Activated effector memory CD4-positive, alpha-beta T cell treated with Interleukin-2 at 50 U/mL for 16 hours (primary cell): ENCODE measurements at places on chromosomes 12 and 14.
A peak's percentile ranks its signal among the peaks of the same experiment; 100 is the strongest.

DNA sequence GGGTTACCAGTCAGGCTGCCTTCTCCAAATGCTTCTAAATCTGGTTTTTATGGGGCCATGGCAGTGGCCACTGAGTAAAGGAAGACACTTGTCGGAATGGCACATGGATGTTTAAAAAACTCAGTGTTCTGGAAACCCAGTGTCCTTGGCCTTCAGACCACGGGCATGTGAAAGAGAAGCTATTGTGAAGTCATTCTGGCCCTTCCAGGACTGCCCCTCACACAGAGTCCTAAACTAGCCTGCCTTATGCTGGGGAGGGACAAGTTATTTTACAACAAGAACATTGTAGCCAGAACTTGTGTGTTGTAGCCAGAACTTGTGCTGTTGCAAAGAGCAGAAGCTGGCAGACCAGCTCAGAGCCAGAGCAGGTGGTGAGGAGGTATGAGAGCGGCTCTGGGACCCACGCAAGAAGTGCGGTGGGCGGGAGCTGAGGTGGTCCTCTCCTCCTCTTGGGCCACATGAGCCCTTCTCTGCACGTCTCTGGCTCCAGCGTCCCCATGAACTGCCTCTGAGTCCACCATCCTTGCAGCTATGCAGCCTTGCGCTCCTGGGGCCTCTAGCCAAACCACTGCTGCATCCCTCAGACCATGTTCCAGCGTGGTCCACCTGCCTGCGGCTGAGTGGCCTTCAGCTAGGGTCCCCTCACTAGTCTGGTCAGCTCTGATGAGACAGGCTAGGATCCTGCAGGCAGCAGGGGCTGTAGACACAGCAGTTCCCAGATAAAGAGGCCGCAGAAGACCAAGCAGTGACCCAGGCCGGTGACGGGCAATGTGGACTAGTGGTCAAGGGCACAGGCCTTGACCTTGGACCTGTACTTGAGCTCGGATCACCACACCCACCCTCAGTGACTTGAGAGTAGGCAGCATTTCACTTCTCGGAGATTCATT, 32.5 kb downstream of the MMAB start:
- DNase-seq = no peak

GRCh38 chr12:6341417-6342139, at the start of gene TNFRSF1A:
TNFRSF1A (minus strand) TSS chr12:6342076; CDS start chr12:6341814, 262 bp downstream.
- DNase-seq = peak; percentile 22

GRCh38 chr14:59310633-59311032, 122.2 kb downstream of the DAAM1 start:
- DNase-seq = no peak

GRCh38 chr12:19035536-19035935, 94.0 kb upstream of the PLEKHA5 start:
- no peak for DNase-seq

DNA sequence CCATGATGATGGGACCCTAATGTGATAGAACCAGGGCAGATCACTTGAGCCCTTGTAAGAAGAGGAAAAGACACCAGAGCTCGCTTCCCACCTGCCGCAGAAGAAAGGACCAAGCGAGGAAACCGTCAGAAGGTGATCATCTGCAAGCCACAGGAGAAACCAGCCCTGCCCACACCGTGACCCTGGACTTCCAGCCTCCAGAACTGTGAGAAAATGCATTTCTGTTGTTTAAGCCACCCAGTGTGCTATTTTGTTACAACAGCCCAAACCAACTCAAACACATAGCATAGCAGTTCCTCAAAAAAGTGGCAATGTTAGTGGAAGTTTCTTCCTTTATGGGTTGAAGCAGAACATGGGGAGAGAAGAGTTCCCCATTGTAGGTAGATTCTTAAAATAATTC, 107.9 kb upstream of the BCL2L14 start:
- no peak for DNase-seq

- no peak for DNase-seq
These were observed 10.5 kb downstream of the TM7SF3 start for GRCh38 chr12:27003421-27004381.

DNA sequence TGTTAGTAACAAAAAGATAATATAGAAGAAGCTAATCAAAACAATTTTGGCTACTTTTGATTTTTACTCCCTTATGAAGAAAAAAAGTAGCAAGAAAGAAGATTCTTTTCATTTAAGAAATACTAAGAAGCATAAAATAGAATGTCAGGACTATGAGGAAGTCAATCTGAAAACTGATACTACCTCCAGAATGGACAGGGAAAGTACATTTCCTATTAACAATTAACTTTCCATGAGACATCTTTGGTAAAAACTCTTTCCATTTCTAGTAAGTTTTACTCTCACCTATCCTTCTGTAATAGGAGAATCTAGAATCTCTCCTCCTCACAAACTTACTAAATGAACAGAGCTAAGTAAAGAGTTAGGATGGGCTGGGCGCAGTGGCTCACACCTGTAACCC, 51.3 kb upstream of the NPFF start:
- DNase-seq = no peak

DNA sequence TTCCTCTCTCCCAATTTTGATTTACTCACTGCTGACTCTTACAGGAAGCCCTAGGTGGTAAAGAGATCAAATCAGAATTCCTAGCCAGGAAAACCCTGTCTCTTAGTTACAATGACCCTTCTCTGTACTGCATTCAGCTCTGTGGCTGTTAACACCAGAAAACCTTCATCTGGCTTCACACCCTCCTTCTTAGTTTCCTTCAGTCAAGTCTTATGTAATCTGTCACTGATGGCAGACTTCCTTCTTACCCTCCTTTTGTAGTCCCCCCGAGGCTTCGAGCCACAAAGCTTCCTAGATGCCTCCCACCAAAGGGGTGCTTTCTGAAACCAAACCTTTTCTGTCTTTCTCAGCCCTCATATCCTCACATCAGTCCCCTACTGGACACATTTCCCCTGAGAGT, 16.5 kb downstream of the NGDN start:
- no peak for DNase-seq

DNA sequence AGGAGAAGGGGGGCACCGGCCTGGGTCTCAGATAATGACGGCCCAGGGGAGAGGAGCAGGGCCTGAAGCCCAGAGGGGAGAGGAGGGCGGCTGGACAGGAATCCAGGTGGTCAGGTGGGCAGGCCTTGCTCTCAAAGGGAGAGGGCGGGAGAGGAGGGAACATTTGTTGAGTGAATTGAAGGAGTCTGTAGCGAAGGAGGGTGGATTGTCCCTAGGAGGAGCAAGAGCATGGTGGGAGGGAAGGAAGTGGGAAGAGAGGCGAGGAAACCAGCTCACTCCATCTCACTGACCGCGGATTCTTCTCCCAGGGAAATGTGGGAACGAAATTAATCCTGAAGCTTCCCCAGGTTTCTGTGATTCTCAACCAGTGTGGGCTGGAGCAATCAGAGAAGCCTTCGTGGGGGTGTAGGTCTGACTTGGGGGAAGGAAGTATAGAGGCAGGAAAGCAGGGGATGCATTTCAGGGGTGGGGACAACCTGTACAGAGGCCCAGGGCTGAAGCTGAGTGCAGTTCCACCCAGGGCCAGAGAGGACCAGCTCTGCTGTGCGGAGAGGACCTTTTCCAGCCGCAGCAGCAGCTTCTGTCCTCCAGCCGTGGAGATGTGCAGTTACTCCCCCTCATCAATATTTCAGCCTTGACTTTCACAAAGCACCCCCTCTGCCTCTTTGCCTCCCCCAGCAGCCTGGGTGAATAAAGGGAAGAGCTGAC, 100.9 kb downstream of the CHST11 start:
- no peak for DNase-seq

DNA sequence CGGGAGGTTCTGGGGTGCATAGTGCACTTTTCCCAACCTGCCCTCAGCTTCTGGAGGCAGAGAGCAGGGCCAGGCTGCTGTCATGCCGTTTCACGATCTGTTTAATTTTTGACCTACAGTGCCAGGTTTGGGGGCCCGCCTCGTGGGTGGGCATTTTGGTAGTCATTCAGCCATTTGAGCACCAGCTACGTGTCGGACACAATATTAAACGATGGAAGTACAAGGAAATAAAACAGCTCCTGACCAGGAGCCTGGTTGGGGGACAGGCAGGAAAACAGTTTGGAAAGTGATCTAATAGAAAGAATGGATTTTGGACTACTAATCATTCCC, 708 bp downstream of the FNTB start:
- DNase-seq = no peak

- no peak for DNase-seq
These were observed 53.3 kb downstream of the TMX1 start for GRCh38 chr14:51293149-51293911.

DNA sequence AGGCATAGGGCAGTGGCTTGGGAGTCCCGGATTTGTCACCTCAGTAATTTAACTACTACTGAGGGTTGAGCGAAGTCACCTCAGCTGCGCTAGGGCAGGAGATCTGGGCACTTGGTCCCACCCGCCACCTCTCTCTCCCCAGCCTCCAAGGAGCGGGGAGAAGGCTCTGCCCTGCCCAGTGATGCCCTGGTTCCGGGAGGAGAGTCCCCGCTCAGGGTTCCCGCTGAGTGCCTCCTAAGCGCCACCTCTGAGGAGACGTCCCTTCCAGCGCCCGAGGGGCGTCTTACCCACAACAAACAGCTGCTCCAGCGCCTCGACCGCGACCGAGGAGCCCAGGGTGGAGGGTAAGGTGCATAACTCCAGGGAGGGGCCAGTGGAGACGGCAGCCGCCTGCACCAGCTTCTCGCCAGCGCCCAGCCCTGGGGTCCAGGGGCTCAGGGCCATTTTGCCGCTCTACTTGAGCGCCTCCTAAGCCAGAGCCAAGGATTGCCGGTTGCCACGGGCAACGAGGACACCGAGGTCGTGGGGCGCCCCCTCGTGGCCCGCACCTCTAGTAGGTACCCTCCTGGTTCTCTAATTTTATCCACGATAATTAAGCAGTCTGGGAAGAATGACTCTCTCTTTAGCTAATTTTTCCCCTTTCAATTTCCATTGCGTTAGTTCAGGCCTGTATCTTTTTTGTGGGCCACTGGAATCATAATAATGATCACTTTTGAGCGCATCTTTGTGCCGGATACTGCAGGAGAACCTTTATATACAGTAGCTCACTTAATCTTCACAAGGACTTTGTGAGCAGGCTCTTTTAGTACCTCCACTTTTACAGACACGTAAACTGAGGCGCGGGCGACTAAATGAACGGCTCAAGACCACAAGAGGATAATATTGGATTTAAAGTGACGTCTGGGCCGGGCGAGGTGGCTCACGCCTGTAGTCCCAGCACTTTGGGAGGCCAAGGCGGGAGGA, at the start of gene CCDC175:
Gene CCDC175, minus strand, starts transcription at position 481 of the 963 bp plus-strand sequence. Its CDS starts 37 bp downstream, at position 444.
- peak; percentile 58 for DNase-seq

- no peak for DNase-seq
These were observed 1.8 kb upstream of the ZBTB39 start for GRCh38 chr12:57008178-57008577.

DNA sequence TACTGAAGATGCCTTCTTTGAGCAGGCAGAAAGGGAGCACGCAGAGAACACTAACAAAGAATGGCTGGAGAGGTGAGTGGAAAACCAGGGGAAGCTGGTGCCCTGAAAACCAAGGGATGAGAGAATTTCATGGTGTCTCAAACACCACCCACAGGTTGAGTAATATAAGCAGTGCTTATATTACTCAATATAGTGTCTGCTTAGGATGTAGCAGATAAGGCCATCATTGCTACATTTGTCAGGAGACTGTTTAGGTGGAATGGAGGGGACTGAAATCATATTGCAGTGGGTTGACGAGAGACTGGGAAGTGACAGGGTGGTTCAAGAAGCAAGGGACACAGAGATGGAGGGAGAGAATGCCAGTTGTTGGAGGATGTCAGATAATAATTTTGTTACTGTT, 20.6 kb downstream of the PKP2 start:
- DNase-seq = no peak

DNA sequence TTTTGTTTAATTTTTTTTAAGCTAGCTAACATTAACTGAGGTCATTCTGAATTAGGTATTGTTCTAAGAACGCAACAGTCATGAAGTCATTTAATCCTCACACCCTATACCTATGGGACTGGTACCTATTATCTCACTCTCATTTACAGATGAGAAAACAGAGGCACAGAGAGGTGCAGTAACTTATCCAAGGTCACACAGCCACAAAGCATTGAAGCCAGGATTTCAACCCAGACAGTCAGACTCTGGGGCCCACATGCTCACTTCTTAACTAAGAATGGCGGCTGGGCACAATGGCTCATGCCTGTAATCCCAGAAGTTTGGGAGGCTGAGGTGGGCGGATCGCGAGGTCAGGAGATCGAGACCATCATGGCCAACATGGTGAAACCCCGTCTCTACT, 15.0 kb upstream of the DTX1 start:
- DNase-seq = no peak

DNA sequence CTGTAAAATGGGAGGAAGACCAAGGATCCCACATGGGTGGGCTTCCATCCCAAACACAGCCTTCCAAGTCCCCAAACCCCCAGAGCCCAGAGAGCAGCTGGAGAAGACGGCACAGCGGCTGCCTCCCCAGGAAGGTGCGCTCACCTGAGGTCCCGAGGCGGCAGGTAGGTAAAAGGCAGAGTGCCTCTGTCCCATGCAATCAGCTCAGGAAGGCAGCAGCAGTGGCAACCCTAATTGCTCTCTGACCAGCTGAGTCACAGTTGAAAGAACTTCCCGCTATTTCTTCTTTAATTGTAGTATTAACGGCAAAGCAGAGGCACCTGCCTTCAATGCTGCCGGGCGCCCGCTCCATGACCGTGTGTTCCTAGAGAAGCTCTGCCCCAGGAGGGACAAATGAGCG, 91.1 kb upstream of the BCL11B start:
- no peak for DNase-seq

DNA sequence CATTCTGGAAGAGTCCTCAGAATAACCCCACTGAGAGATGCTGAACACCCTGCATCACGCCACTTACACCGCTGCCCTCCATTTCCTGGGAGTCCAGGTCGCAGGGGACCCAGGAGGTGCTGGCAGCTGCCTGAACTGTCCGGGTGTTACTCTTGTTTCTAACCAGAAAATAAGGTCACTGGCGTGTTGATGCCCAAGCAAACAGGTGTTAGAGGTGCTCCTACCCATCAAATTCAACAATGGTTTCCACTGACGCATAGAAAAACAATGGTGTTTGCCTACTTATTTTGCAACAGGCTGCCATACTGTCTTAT, 23.8 kb downstream of the PITPNM2 start:
- DNase-seq = no peak

- DNase-seq = peak; percentile 53
These were observed 21.1 kb upstream of the LGALS3 start for GRCh38 chr14:55107766-55108554.

DNA sequence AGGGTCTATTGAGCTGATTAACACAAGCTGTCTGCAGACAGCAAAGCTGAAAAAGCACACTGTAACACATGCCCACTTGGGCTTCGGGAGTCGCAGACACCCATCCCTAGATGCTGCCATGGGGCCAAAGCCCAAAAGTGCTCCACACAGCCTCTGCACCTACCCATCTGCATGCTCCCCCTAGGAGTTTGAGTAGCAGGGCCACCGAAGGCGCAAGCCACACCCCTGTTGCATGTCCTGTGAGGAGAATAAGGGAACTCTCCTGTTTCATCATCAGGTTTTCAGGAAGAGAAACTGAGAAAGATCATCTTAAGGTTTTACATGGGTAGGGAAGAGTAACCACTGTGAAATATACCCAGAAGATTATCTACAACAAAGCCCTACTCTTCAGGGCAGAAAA, 5.6 kb upstream of the ST8SIA1 start:
- no peak for DNase-seq

DNA sequence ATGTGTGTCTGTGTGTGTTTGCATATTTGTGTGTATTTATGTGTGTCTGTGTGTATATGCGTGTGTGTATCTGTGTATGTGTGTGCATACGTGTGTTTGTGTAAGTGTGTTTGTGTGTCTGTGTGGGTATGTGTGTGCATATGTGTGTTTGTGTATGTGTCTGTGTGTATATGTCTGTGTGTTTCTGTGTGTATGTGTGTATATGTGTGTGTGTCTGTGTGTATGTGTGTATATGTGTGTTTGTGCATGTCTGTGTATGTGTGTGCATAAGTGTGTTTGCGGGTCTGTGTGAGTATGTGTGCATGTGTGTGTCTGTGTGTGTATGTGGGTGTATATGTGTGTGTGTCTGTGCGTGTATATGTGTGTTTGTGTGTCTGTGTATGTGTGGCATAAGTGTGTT, 1030.5 kb upstream of the TMEM132C start:
- no peak for DNase-seq
